Astrocyte (in vitro differentiated cells and primary cell): ENCODE measurements at places on chromosomes 12 and 14. TPM values are rescaled to one million over a fixed set of nuclear protein-coding genes. Genes with fewer than 3 reads are reported as not detected.

GRCh38 chr14:53306911-53307310 is 153.8 kb upstream of the DDHD1 start:
- no peak overlapping the region for H3K27ac ChIP-seq
- no peaks in the 10 kb centered on the region for H3K36me3 ChIP-seq
- no peak overlapping the region for H3K4me3 ChIP-seq
- DNase-seq, result peak; percentile 78

DNA sequence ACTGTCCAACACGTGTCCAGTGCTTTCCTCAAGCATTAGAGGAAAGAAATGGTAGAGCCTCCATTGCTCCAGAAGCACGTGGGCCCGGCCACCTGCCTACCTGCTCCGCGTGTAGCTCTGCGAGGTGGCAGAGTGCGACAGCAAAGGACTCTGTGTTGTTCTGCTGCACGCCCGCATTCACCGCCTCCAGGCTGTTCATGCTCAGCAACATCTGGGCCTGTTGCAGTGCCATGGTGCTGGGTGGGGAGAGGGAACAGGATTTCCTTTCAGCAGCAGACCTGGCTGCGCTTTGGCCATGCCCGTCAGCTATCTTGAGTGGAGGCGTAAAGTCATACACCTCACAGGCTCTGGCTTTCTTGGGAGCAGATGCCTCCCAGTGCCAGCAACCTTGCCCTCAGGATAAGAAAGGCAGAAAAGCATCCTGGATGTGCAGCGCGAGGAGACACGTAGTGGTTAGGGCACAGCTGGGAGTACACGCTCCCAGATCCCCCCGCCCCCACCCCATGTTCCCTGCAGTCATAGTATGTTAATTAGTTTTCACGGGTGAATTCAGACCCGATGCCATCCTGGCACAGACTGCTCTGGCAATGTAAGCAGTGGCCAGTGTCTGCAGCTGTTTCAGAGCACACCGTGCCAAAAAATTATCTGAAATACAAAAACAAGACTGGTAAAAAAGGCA is 25.1 kb downstream of the ANAPC5 start:
- no peak overlapping the region for H3K27ac ChIP-seq
- no peaks in the 10 kb centered on the region for H3K27me3 ChIP-seq
- peaks cover 45% of the 10 kb centered on the region for H3K36me3 ChIP-seq
- DNase-seq, result no peak
- no peak overlapping the region for H3K4me3 ChIP-seq
- H3K4me1 ChIP-seq, result no peaks in the 10 kb centered on the region

DNA sequence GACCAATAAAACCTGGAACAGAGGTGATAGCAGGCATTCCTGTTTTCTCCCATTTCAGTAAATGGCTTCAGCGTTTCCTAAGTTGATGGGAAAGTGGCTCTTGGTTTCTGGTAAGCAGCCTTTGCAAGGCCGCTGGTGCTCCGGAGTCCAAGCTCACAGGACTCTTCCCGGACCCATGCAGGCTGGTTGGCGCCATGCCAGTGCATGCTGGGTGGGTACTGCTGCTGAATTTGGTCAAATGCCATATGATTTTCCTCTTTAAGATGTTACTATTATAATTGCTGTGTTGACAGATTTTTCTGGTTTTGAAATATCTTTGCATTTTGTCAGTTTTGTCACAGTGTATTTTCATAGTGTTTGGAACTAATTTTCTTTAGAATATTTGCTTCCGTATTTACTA is 27.7 kb downstream of the PPP2R5C start:
- DNase-seq, result no peak
- H3K27me3 ChIP-seq, result no peaks in the 10 kb centered on the region
- H3K36me3 ChIP-seq, result no peaks in the 10 kb centered on the region
- H3K27ac ChIP-seq, result no peak overlapping the region
- H3K4me3 ChIP-seq, result no peak overlapping the region
- H3K4me1 ChIP-seq, result no peaks in the 10 kb centered on the region

KLRK1 gene
- 0.73 and 1.1 TPM in 2 replicates for total RNA-seq
